ENCODE measurements at places on chromosomes 11 and 22.
A peak's percentile ranks its signal among the peaks of the same experiment; 100 is the strongest.

GRCh38 chr11:119175493-119176077 is 7.1 kb downstream of the NLRX1 start:
- no peak for DNase-seq

- no peak for DNase-seq
Measured at GRCh38 chr11:2109541-2110019, 29.6 kb downstream of the IGF2 start.

GRCh38 chr11:33920838-33921613 is 29.1 kb upstream of the LMO2 start:
- no peak for DNase-seq

DNA sequence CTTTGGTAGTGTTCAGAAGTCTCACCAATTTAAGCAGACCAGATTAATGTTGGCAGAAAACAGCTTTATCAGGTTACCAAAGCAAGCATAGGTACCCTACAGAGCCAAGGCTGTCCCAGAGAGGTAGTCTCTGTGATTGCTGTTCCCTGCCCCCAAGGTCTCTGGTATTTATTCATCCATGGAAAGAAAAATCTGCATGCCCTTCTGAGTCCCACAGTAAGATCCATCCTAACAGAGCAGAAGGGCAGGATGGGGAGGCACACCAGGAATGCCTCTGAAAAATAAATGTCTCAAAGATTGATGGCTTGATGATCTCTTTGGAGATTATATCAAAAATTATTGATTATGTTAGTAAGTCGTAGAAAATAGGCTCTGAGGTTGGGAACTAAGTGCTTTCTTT is 122.8 kb downstream of the FAT3 start:
- DNase-seq, result no peak

DNA sequence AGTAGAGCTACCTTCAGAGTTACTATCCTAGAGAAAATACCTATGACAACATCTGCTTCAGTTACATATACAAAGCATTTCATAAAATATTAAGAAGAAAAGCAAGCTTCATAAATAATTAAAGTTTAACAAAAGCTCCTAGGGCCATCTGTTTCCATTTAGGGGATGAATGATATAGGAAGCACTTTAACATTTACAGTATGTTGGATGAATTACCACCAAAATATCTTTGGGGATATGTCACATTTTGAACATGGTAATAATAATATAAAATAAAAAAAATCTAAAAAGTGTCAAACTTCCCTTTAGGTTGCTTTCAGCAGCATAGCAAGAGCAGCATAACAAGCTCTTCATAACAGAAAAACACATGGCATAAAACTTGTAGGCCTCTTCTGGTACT is 104.6 kb downstream of the ATG16L2 start:
- no peak for DNase-seq

DNA sequence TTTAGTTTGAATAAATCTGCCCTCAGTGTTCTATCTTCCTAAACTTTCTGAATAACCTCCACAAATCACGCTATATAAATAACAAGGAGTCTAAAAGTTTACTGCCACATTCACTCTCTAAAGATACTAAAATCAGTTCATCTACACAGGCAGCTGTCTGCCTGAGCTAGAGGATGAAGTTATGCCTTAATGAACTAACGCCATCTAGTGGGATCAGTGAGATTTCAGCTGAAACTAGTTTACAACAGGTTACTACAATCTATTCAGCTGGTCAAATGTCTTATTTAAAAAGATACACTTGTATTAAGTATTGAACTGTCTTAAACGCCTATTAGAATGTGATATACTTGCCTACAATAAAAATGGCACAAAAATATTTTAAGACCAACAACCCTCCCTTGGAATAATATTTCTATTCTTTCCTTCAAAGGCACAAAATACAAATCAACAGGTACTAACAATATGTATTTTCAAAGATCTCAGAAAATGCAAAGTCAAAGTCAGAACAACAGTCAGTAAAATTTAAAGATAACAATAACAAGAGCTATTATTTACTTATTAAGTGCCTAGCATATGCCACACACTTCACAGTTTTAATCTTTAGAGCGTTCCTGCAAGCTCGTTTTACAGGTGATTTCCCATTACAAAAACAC is 84.1 kb downstream of the LARGE2 start:
- peak; percentile 71 for DNase-seq

DNA sequence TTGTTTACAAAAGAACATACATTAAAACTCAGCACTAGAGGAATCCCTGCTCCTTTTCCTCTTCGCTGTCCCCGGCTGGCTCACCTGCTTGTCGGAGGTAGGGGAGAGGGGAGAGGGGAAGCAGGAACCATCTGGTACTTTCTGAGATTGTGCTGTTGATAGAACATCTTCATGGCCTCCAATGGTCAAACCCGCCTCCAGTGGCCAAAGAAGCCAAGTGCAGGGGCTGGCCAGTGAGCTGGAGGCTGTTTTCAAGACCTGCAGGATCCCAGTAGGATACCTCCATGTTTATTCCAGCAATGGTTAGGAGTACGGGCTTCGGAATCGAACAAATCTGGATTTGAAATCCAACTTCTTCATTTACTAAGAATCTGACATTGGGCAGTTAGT is 92.6 kb downstream of the PKNOX2 start:
- peak; percentile 41 for DNase-seq

GRCh38 chr11:81888391-81888790 is 845.3 kb downstream of the FAM181B start:
- DNase-seq, result no peak

- no peak for DNase-seq
Measured at GRCh38 chr11:117535850-117536411, 208.3 kb downstream of the CEP164 start.

DNA sequence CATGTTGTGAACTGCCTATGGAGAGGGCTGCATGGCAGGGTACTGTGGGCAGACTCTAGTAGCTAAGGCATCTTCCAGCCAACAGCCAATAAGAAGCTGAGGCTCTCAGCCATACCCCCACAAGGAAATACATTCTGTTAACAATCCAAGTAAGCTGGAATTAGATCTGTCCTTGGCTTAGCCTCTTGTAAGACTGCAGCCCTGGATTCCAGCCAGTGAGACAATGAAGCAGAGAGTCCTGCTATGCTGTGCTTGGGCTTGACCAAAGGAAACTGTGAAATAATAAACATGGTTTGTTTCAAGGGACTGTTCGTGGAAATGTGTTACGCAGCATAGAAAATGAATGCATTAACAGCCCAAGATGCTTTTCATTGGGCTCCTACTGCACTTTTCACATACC is 1097.4 kb upstream of the CCDC90B start:
- DNase-seq, result no peak

DNA sequence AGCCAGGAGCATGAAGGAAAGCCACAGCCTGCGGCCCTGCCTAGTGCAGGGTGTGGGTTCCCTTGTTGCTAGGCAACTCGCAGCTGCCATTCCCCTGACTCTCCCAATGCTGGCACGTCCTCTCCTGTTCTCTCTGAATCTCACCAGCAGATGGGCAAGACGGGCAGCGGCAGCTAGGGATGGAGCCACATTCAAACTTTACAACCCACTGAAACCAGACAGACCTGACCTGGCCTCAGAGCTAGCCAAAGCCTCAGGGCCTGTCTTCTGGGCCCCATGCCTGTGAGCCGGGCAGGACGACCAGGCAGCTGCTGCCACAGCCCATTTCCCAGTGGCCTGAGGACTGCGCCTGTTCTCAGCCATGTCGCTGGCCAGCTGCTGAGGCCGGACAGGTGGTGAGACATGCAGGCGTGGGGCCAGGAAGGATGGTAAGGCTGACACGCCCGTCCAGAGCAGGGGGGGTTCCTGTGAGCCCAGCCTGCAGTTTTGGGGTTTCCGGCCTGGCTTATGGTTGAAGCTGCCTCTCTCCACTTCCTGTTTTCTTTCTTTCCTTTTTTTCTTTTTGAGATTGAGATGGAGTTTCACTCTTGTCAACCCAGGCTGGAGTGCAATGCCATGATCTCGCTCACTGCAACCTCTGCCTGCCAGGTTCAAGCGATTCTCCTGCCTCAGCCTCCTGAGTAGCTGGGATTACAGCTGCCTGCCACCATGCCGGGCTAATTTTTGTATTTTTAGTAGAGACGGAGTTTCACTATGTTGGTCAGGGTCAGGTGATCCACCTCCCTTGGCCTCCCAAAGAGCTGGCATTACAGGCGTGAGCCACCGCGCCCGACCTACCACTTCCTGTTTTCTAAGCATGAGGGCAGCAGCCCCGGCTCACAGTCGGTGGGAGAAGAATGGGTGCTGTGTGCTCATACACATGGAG is 4.1 kb downstream of the SUN2 start:
- DNase-seq, result no peak

- peak; percentile 43 for DNase-seq
Measured at GRCh38 chr11:63939397-63939891, 642 bp downstream of the NAA40 start.

- no peak for DNase-seq
Measured at GRCh38 chr22:21591695-21592094, 24.2 kb downstream of the UBE2L3 start.

GRCh38 chr11:111976767-111977145 is 39.6 kb downstream of the DIXDC1 start:
- peak; percentile 24 for DNase-seq

DNA sequence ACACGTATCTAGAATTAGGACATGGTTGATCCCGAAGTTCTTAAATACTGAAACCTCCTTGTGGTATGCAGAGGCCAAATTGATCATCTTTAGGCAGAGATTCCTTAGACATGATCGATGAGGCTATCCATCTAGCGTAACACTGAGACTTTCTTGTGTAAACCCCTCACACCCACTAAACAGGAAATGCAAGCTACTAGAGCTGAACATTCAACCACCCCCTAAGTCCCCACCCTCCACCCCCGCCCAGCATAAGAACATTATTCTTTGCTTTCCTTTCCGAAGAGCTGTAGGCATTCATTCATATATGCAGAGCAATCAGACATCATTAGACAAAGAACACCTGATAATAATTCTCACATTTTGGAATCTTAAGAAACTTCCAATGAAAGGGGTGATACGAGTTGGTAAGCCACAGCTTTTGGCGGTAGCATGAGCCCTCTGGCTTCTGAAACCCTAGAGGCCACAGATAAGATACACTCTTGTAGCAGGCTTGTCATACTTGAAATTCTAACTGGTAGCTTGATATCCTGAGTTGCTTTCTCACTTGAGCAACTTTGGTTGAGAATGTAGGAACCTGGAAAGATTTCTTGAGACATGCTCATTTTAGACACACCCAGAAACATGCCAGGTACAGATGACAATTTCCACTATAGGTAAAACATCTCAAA is 42.2 kb downstream of the FLI1 start:
- DNase-seq, result no peak

GRCh38 chr11:33687733-33688479 is 12.7 kb downstream of the C11orf91 start:
- DNase-seq, result peak; percentile 44

GRCh38 chr11:129375751-129376657 is at the start of gene BARX2:
TSS of gene BARX2 (plus strand) at chr11:129375848. CDS start at chr11:129376036, 188 bp downstream.
- peak; percentile 43 for DNase-seq

- no peak for DNase-seq
Measured at GRCh38 chr22:32743046-32743445, 58.5 kb upstream of the TIMP3 start.

GRCh38 chr11:69202511-69203221 is 46.9 kb downstream of the SMIM38 start:
- no peak for DNase-seq

- no peak for DNase-seq
Measured at GRCh38 chr11:134449713-134450112, 37.7 kb upstream of the B3GAT1 start.

DNA sequence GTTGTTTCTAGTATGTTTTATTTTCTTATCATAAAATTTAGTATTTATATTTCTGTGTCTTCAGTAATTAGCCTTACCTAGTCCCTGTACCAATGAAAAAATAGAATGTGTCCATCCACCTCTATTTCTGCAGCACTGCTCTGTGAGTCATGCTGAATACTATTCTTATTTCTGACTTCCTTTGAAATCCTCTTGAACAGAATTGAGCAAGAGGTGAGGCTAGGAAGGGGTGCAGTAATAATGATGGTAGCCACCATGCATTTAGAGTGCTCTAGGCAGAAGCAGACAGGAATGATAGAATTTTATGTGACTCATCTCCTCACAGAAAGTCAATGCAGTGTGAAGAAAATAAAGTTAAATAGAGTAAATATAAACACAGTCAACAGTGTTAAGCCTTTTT is 60.0 kb downstream of the OR10A6 start:
- no peak for DNase-seq
